Activated naive CD8-positive, alpha-beta T cell treated with anti-CD3 and anti-CD28 coated beads for 36 hours (primary cell): ENCODE measurements at places on chromosomes 12 and 14. TPM values are rescaled to one million over a fixed set of nuclear protein-coding genes. Genes with fewer than 3 reads are reported as not detected.

- DNase-seq, result no peak
Observed at GRCh38 chr12:91441246-91441645, 258.6 kb upstream of the DCN start.

- no peak for DNase-seq
Observed at GRCh38 chr14:68665792-68666204, 127.1 kb downstream of the ZFP36L1 start.

DNA sequence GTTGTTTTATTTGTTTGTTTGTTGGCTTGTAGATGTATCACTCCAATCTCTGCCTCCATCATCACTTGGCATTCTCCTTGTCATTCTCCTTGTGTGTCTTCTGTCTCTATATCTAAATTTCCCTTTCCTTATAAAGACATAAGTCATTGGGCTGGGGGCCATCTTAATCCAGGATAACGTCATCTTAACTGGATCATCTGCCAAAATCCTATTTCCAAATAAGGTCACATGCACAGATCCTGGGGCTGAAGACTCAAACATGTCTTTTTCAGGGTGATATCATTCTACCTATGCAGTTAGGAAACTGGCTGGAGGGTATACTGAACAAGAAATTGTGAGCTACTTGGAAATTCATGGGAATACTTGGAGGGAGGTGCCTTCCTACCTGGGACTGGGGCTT, 8.7 kb upstream of the CCDC60 start:
- no peak for DNase-seq

SP7 gene
- total RNA-seq, result not detected

TTC7B gene
- 7.6 TPM for total RNA-seq

USP44 gene
- total RNA-seq, result 21.9 TPM

PTPRB gene
- not detected for total RNA-seq
